ENCODE measurements at places on chromosomes 1 and 21.
A peak's percentile ranks its signal among the peaks of the same experiment; 100 is the strongest.

- DNase-seq = peak; percentile 50
Observed at GRCh38 chr1:150552128-150552910, 3.1 kb downstream of the ADAMTSL4 start.

- no peak for DNase-seq
Observed at GRCh38 chr1:156476501-156477298, 23.9 kb downstream of the MEF2D start.

DNA sequence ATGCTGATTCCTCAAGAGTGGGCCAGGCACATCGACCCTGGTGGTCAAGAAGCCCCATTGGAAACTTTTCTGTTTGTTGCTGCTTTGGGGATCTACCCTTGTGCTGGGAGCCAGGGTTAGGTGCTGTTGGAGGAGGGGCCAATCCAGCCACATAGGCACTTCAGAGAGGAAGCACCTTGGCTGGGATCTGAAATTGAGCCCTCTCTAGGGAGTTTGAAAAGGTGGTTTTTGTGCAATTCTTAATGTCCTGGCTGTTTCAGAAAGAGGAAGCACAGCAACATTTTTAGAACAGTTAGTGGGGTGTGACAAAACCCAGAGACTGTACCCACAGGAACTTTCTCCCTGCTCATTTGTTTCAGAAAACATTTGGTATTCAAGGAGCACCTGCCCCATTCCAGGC is 17.2 kb upstream of the BEND5 start:
- no peak for DNase-seq

DNA sequence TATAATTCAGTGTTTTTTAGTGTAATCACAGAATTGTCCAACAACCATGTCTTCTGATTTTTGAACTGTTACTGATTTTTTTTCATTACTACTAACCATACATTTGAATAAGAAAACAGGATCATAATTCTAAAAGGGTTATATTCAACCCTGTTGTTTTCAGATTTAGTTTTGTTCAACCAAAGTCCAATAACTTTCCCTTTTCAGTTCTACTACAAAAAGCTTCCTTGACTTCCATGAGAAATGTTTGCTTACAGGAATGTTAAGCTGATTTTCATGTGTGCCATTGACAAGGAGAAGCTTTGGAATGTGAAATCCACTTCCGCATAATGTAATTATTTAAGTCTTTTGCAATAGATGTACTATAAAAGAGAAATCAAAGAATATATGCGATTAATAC is 72.0 kb upstream of the ZNF326 start:
- DNase-seq = no peak

DNA sequence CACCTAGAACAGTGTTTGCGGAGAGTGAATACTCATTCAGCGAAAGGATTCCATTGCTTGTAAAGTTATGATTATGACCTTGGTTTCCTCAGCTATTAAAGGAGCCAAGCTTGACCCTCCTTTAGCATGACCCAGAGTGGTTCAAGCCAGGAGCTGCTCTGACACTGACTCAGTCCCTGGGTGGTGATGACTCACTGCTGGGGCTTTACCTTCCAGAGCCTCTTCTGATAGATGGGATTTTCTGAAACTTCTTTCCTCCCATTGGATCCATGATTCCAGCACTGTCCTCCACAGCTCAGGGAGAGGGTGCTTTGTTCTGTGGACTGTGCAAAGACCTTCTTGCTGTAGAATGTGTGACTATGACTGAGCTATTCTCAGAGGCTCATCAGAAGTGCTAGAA is 77.4 kb downstream of the S1PR1 start:
- no peak for DNase-seq

- no peak for DNase-seq
Observed at GRCh38 chr1:201711811-201712210, 117.1 kb upstream of the IPO9 start.

DNA sequence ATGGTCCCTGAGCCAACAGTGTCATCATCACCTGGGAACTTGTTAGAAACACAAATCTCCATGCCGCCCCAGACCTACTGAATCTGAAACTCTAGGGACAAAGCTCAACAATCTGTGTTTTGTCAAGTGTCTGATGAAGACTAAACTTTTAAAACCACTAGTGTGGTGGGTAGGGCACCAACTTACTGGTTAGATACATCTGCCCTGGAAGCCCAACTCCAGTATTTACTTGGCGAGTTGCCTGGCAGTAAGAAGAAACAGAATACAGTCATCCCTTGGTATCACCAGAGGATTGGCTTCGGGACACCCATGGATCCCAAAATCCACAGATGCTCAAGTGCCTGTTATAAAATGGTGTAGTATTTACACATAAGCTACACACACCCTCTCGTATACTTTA is 367.9 kb upstream of the DUSP10 start:
- no peak for DNase-seq

DNA sequence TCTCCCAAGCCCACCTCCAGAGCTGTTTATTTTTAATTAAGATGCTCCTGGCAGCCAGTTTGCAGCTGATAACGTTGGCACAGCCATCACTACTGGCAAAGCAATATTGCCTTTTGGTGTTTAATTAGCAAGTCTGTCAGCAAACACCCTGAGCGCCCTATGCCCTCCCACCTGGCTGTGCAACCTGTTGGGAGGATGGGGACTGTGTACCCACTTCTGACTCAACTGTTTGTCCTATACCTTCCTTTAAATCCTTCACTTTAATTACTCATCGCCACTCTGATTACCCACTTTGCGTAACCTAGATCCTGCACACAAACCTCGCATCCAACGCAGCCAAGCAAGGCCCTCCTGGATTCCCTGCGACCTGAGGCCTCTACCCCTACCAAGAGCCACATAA is 67.1 kb downstream of the BCAR3 start:
- no peak for DNase-seq

DNA sequence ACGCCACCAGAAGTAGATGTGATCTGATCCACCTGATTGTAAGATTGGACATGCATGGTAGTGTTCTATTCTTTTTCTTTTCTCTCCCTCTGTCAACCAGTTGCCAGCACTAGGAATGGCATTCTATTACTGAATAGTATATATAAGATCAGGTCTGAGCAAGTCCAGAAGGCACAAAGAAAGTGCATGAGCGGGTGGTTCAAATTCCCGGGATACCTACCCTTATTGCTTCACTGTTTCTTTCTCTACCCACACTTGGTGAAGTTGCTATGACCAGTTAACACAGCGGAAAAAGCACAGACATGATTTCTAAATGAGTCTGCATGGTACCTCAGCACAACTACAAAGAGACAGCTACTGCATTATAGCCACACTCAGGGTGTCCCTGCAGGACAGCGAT is 64.0 kb downstream of the SLC9A1 start:
- DNase-seq = no peak

GRCh38 chr1:51287966-51288365 is 42.4 kb downstream of the TTC39A start:
- no peak for DNase-seq

- DNase-seq = peak; percentile 72
Observed at GRCh38 chr1:155893389-155894142, 17.6 kb downstream of the RIT1 start.

GRCh38 chr1:109163551-109163950 is 49.6 kb downstream of the ELAPOR1 start:
- DNase-seq = no peak

- DNase-seq = no peak
Observed at GRCh38 chr1:199041173-199041914, 402.5 kb downstream of the PTPRC start.

GRCh38 chr1:229017091-229017490 is 253.8 kb upstream of the RAB4A start:
- DNase-seq = no peak

GRCh38 chr1:175564723-175565122 is 178.7 kb downstream of the TNR start:
- no peak for DNase-seq

- DNase-seq = no peak
Observed at GRCh38 chr1:210070531-210070930, 132.5 kb downstream of the SYT14 start.

- no peak for DNase-seq
Observed at GRCh38 chr1:186512698-186513457, 52.0 kb upstream of the PDC start.

DNA sequence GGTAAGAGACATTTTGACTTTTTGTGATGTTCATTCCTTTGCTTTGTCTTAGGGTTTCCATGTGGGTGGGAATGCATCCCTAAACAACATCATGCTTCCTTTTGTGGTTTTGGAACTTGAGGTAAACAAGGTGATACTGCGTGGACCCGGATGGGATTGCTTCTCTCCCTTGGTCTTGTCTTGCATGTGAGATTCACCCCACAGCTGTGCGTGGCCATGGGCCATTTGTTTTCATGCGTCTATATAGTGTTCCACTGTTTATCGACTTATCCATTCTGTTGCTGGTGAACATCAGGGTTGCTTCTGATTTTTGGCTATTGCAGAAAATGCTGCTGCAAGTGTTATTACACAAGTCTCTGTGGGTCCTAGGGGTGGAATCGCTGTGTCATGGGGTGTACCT is 21.1 kb downstream of the CRYAA start:
- DNase-seq = no peak

DNA sequence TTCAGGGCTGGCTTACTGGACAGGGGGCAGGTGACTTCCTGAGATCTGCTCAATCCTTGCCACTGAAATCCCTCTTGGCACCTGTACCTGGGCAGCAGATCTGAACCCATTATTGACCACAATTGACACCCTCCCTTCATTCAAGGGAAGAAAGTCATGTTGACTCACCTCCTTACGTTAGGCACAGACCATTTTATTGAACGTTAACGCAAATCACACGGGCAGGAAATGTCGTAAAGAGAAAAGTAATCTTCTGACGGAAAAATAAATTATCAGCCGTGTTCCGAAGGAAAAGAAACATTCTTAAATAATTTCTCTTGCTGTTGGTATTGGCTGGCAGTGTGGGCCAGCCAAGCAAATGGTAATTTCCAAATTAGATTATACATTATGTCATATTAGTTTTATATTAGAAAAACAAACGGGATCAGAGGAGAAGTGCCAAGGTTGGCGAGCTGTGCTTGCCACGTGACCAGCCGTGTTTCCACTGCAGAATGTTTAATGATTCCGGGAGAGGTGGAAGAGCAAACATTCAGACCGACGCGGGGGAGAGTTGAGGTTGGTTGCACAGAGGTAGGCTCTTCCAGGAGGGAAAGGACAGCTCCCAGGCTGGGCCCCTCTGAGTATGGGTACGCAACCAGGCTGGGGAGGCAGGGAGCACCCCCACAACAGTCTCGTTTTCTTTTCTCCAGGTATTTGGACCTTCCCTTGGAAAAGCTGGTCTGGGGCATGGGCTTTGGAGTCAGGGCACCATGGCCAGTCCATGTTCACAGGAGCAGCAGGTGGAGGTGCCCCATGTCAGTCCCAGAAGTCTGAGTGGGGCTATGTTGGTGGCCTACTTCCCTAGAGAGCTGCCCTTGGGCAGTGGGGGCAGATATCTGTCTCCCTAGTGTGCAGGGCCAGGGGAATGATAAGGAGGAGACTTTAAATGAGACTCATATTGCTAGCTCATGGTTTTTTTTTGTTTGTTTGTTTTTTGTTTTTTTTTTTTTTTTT is 121.1 kb downstream of the FOXD2 start:
- no peak for DNase-seq

GRCh38 chr21:45997495-45998275 is 16.1 kb downstream of the COL6A1 start:
- DNase-seq = no peak

- DNase-seq = no peak
Observed at GRCh38 chr1:211738691-211739301, 63.4 kb upstream of the NEK2 start.

DNA sequence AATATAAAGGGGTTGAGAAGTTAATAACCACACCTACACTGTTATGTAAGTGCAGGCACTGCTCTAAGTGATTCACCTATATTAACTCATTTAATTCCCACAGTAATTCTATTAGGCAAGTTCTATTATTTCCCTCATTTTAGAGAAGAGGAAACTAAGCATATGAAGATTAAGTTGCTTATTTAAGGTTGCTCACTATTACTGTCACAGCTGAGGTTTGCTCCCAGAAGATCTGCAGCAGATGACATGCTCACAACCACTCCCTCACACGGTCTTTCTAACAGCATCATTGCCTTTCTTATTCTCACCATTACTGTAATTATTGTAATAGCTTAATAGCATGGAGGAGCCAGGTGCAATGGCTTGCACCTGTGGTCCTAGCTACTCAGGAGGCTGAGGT is 196.4 kb upstream of the GREM2 start:
- DNase-seq = no peak

All from amniotic stem cell (primary cell).